HEK293T (cell line): ENCODE measurements at places on chromosomes 13 and 19.

DNA sequence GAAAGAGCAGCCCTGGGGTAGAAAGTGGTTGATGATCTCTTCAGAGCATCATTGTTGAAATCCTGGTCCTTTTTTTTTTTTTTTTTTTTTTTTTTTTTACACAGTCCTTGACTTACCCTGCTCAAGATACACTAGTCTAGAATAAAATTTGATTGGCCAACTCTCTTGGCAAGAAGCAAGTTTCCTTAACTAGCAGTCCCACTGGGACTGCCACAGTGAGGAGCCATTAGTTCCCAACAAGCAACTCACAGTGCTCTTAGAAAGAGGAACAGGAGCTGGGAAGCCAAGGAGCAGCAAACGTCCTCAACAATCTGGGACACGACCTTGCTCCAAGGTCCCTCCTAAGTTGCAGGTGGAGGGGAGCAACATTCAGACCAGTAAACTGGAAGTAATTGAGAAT is 47.9 kb upstream of the INTS6 start:
- DNase-seq = no peak

DNA sequence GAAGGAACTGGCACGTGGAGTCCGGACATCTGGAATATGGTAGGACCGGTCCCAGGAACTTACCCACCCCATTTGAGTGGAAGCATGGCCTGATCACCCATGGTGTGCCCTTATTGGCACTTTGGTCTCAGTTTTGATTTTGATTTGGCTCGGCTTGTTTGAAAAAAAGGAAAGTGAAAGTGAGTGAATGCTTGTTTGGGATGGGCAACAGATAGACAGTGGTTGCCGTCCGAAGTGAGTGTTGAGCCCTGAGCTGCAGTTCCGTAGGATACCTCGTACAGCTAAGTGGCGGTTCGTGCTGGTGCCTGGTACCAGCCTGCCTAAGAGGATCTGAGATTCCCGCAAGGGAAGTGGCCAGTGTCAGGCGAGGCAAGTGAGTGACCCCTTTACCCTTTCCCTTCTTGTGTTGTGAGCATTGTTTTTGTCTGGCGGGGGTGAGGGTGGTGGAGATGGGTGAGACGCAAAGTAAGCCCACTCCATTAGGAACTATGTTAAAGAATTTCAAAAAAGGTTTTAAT is 605.8 kb downstream of the UQCRFS1 start:
- no peak for DNase-seq

DNA sequence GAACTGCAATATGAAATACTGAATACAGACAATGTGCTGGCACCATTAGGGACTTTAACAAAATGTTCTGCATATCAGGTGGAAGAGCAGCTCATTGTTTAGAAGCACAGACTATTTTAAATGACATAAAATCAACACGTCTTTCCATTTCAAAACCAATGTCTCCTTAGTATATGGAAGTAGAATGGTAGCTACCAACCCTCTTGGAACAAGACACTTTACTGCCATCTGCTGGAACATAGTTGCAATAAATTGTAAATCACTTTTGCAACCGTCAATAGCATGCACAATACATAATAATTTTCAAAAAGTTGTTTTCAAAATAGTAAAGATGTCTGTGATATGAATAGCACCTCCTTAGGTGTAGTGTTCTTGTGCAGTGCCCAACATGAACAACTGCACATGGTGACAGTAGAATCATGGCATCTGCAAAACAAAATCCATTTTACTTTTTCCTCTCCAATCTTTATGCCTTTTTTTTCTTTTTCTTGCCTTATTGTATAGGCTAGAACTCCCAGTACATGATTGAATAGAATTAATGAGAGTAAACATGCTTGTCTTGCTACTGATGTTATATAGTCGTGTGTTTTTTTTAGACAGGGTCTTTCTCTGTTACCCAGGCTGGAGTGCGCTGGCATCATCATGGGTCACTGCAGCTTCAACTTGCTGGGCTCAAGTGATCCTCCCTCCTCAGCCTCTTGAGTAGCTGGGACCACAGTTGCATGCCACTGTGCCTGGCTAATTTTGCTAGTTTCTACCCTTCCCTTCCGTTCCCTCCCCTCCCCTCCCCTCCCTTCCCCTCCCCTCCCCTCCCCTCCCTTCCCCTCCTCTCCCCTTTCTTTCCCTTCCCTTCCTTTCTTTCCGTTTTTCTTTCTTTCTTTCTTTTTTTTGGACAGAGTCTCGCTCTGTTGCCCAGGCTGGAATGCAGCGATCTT is 7.8 kb upstream of the LYPD5 start:
- DNase-seq = peak; percentile 28

- DNase-seq = no peak
These were observed 919 bp downstream of the VAV1 start for GRCh38 chr19:6773323-6773931.

- no peak for DNase-seq
These were observed 1.1 kb downstream of the SAFB2 start for GRCh38 chr19:5621311-5621944.

DNA sequence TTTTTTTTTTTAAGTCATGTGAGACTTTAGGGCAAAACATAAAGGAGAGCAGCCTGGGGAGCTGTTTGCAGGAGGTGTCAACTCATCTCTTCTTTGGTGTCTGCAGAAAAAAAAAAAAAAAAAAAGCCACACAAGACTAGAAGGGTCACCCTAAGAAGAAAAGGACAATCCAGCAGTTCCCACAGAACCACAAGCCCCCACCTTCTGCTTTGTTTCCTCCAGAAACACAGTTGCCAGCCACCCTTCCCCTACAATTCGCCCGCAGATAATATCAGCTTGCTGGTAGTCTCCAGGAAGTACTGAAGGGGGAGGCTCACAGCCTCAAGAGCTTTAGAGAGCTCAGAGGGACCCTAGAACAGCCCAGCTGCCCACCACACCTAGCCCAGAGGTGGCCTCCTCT is 22.3 kb upstream of the ZBTB7A start:
- no peak for DNase-seq

DNA sequence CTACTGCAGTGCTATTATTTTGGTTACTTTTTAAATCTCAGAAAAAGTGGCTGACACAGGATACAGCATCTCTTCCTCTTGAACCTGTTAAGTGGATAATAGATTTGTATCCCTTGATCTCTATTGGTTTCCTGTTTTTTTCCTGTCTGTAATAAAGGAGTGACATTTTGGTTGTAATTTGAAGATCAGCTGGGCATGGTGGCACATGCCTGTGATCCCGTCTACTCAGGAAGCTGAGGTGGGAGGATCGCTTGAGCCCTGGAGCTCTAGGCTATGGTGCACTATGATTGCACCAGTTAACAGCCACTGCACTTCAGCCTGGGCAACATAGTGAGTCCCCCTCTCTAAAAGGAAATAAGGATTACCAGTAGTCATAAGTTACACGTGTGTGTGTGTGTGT is 46.8 kb downstream of the METTL21C start:
- no peak for DNase-seq

DNA sequence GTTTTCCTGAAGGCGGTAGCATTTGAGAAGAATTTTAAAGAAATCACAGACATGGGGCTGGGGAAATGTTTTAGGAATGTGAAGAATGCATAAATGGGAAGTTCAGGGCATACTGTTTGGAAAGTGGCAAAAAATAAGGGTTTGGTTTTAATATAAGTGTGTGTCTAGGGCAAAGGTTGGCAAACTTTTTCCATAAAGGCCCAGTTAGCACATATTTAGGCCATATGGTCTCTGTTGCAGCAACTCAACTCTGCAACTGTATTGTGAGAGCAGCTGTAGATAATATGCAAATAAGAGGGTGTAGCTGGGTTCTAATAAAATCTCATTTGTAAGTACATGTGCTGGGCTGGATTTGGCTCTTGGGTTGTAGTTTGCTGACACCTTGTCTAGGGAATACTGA is 521.9 kb downstream of the DIAPH3 start:
- no peak for DNase-seq

GRCh38 chr19:16112778-16113177 is 1.1 kb downstream of the RAB8A start:
- no peak for DNase-seq
